Stimulated activated CD4-positive, alpha-beta T cell treated with anti-CD3 and anti-CD28 coated beads, Interleukin-12 subunit alpha, Interleukin-12 subunit beta, amount 100 ng/mL, for 48 hours (primary cell): ENCODE measurements at places on chromosomes 6 and 20.

DNA sequence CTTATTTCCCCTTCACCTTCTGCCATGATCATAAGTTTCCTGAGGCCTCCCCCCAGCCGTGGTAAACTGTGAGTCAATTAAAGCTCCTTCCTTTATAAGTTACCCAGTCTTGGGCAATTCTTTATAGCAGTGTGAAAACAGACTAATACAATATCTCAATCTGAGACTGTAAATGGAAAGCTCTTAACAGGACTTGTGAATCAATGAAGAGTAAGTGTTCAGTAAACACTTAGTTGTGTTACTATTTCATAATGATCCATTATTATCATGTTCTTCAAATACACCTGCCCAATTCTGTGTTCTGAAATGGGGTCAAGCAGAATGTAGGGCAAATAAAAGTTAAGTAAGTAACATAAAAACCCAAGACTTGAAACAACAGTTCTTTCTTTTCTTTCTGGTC is 266.2 kb downstream of the TENT5A start:
- DNase-seq: no peak

DNA sequence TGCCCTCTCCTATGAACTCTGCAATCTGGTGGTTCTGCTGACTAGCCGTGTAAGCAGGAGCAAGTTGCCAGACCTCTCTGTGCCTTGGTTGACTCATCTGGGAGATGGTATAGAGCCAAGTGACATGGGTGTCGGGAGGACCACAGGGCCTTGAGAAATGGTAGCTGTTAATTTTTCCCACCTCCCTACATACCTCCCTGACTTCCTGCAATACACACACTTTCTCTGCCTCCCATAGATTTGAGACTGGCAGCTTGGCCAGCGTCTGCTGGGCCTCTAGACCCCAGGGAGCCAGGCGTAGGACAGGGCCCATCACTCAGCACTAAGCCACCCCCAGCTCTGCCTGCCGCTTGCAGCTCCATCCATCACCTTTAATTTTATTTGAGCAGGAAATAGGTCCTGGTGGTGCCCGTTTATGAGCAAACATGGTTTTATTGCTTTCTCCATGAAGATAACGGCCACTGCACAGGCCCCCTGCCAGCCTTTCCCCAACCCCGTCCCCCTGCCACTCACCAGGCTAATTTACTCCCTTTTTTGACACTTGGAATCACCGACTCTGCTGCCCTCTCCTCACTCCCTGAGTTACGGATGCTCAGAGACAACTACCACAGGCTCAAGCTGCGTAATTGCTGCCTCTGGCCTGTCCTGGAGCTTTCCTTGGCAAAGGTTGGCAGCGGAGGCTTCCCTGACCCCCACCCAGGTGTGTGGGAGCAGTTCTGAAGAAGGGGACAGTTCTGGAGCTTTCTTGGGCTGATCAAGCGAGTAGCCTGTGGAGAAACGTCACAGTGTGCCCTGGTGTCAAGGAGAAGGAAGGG is 11.1 kb downstream of the GLP1R start:
- DNase-seq: no peak

- no peak for DNase-seq
Observed at GRCh38 chr6:168383062-168383854, 57.7 kb upstream of the SMOC2 start.

DNA sequence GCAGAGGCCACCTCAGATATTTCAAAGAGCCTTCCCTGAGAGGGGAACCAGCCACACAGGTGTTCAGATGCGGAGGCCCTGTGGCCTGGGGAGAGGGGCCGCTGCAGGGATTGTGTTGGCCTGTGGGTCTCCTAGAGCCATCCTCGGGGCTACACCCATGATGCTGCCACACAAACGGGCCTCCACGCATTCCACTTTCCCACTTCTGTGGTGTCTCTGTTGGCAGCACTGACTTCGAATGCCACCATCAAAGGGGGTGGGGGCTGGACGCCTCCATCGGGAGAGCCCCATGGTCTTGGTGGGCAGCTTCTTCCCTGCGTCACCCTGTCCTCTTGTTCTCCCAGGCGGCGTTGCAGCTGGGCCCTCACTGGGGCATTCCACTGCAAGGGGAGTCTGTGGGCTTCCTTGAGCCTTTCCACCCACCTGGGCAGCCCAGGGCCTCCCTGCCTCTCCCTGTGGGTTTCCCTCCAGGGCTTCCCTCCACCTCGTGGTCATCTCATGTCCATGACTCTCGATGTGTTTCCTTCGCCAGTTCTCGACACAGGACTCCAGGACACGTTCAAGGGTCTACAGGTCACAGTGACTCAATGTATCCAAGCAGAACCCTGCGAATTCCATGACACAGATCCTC is 145.5 kb downstream of the ERMARD start:
- no peak for DNase-seq

DNA sequence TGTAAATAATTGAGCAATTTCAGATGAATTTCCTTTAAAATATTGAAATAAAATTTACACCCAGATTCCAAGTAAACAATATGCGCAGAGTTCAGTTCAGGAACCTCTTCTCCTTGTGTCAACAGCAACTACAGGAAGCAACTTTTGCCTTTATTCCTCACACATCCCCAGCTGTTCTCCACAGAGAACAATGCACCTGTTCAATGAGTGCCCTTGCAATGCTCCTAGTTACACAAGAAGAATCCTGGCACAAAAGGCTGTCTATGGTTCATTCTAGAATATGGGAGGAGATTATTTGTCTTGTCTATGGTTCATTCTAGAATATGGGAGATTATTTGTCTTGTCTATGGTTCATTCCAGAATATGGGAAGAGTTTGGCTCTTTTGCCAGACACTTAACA is 454.9 kb downstream of the BTBD3 start:
- no peak for DNase-seq

DNA sequence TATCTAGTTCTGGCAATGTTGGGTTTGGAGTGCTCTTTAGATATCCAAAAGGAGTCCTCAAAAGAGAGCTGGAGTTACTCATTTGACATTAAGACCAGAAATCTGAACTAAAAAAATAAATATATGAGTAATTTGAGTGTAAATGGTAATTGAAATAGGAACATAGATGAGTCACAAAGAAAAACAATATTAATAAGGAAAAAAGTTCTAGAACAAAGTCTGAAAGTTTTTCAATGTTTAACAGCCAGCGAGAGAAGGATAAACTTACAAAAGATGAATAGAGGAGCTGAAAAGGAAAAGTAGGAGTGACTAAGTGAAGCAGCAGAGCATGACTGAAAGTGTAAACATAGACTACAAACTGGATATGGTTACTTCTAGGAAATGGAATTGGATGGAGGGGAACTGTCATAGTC is 46.8 kb downstream of the EPM2A start:
- no peak for DNase-seq

GRCh38 chr6:88422831-88423230 is 256.7 kb upstream of the CNR1 start:
- no peak for DNase-seq

- no peak for DNase-seq
Observed at GRCh38 chr20:48880981-48881657, 40.4 kb upstream of the ARFGEF2 start.

DNA sequence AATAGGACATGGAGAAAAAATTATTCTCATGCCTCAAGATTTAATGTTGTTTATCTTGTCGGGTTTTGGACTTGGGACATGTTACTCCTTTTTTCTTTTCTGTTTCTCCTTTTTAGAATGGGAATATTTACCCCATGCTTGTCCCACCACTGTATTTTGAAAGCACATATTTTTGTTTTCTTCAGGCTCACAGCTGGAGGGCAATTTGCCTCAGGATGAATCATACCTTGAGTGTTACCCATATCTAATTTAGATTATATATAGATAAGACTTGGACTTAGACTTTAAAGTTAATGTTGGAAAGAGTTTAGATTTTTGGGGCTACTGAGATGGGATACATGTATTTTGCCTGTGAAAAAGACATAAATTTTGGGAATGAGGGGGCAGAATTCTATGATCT is 541.6 kb upstream of the MAN1A1 start:
- no peak for DNase-seq

DNA sequence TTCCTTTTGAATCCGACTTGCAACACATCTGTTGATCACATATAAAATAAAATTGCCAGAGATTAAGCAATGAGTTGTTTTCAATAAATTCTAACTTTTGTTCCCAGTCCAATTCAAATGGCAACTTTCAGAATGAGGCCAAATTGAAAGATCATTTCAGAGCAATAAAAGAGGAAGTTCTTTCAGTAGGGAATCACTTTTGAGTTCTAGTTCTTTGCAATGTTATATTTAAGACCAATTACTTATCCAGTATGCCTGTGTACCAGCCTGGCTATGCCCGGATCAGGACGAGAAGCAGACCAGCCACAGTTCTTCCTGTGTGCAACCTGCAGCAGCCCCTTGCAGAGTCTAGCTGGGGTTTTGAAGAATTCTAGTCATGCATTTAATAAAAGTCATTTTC is 232.5 kb downstream of the BTBD9 start:
- DNase-seq: no peak

- no peak for DNase-seq
Observed at GRCh38 chr6:3312604-3313231, 54.0 kb downstream of the PSMG4 start.

GRCh38 chr20:6348908-6349307 is 226.1 kb upstream of the FERMT1 start:
- no peak for DNase-seq

GRCh38 chr20:38196592-38196991 is 31.5 kb upstream of the TGM2 start:
- DNase-seq: no peak

GRCh38 chr6:170033666-170034065 is 257.2 kb downstream of the DLL1 start:
- no peak for DNase-seq

DNA sequence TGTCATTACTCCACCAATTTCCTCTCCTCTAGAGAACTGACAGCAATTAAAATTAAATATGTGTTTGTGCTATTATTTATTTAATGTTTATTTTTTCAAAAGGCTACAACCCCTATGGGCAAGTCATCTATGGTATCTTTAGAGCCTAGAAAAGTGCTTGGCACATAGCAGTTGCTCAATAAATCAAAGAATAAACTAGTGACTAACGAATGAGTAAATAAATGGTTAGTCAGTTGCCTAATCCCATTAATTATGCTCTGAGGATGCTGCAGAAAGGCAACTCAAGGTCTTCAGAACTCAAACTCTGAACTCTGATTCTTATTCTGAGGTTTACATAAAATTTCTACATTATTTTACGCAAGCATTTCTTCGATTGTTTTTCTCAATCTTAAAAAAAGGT is 193.0 kb upstream of the TSHZ2 start:
- DNase-seq: no peak

- DNase-seq: no peak
Observed at GRCh38 chr6:128558021-128558420, 37.6 kb upstream of the PTPRK start.

GRCh38 chr6:56758553-56758952 is 115.9 kb upstream of the DST start:
- no peak for DNase-seq

- DNase-seq: no peak
Observed at GRCh38 chr20:8969146-8969583, 99.7 kb upstream of the PLCB4 start.

- DNase-seq: no peak
Observed at GRCh38 chr6:7328243-7328642, 15.2 kb upstream of the SSR1 start.

GRCh38 chr20:47117371-47117770 is 222.7 kb downstream of the EYA2 start:
- no peak for DNase-seq

- no peak for DNase-seq
Observed at GRCh38 chr6:107600936-107601335, 111.0 kb downstream of the SOBP start.

GRCh38 chr6:139109558-139109957 is 25.3 kb upstream of the HECA start:
- DNase-seq: peak; percentile 46

GRCh38 chr6:114055763-114056162 is 84.8 kb upstream of the HDAC2 start:
- DNase-seq: no peak

DNA sequence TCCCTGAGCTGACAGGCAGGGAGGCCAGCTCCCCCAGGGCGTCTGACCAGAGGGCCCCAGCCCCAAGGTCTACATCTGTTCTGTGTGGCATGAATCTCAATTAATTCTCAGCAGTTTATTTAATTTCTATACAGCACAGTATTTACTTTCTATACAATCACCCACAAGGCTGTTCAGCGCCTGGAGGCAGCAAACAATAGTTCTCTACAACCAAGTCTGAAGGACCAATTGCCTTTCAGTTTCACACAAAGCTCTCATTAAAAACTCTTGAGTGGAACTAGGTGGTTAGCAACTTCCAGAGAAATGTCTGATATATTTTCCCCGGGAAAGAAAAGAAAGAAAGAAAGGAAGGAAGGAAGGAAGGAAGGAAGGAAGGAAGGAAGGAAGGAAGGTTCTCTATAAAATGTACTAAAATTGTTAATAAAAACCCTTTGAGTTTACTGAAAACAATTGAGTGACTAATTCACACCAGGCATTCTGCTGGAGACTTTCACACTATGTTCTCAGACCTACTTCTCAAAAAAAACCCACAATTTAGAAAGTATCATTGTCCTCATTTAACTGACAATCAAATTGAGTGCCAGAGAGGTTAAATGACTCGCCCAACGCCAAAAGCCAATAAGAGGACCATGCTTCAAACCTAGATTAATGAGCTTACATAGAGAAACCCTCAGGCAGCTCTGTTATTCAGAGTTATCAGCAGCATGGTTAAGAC is 62.5 kb downstream of the METTL24 start:
- DNase-seq: no peak

- no peak for DNase-seq
Observed at GRCh38 chr6:75280131-75280855, 4.3 kb downstream of the TMEM30A start.

- DNase-seq: no peak
Observed at GRCh38 chr6:466564-466963, 75.0 kb downstream of the IRF4 start.

- DNase-seq: no peak
Observed at GRCh38 chr6:132513831-132514545, 1.1 kb upstream of the STX7 start.

- DNase-seq: no peak
Observed at GRCh38 chr6:152057832-152058498, 250.5 kb downstream of the ESR1 start.

GRCh38 chr20:33192912-33193501 is 24.1 kb upstream of the BPIFA3 start:
- no peak for DNase-seq

- DNase-seq: no peak
Observed at GRCh38 chr6:93210908-93211307, 208.5 kb downstream of the EPHA7 start.

DNA sequence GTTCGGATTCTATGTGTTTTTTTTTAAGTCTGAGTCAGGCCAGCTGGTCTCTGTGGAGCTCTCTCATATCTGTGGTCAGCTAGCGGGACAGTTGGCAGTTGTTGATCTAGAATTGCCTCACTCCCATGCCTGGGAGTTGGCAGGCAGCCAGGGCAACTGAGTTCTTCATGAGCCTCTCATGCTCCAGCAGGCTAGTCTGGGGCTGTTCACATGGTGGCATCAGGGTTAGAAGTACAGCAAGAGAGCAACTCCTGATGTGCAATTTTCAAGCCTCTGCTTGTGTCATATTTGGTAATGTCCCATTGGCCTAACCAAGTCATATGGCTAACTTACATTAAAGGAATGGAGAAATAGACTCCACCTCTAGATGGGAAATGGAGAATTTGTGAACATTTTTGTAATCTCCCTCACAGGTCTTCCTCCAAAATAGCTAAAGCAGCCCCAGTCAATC is 6.7 kb upstream of the IFT52 start:
- no peak for DNase-seq
